Endodermal cell (in vitro differentiated cells): ENCODE measurements at places on chromosomes 1 and 21. TPM values are rescaled to one million over a fixed set of nuclear protein-coding genes. Genes with fewer than 3 reads are reported as not detected.
A peak's percentile ranks its signal among the peaks of the same experiment; 100 is the strongest.

DNA sequence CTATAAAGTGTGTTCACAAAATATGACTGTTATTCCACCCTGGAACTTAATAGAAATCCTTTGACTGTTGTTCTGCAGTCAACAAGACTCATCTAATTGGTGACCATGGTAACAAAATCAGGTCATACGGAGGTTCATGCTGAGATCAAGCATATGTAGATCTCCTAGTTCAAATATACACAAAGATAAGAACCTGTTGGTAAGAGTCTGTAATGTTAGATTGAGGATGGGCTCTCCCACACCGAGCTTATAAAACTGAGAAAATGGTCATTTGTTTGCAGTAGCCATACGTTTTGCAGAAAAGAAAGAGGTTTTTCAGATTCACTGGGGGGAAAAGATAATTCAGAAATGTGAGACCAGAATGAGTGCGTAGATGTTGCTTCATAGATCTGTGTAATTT, 468.1 kb downstream of the RPS6KC1 start:
- no peak for DNase-seq

Gene ADCY10
- total RNA-seq = 0.13 and 0.18 TPM in 2 replicates

DNA sequence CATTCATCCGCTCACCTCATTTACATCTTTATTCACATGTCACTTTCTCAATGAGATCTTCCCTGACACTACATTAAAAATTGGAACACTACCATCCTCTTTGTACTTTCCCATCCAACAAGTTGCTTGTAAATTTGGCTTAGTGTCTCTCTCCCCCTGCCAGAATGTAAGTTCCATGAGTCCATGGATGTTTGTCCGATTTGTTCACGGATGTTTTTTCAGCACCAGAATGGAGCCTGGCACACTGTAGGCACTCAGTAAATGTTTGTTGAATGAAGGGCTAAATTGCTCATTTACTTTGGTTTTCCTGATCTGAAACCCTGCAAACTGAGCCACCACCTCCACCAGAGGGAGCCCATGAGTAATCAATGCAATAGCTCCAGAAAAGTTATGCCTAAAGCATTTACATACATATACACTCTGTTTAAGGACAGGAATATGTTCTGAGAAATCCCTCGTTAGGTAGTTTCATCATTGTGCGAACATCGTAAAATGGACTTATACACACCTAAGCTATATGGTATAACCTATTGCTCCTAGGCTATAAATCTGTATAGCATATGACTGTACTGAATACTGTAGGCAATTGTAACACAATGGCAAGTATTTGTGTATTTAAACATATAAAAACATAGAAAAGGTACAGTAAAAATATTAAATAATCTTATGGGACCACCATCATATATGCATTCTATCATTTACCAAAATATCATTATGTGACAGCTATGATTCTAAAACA, 2.8 kb upstream of the EYA3 start:
- DNase-seq = peak; percentile 89

DNA sequence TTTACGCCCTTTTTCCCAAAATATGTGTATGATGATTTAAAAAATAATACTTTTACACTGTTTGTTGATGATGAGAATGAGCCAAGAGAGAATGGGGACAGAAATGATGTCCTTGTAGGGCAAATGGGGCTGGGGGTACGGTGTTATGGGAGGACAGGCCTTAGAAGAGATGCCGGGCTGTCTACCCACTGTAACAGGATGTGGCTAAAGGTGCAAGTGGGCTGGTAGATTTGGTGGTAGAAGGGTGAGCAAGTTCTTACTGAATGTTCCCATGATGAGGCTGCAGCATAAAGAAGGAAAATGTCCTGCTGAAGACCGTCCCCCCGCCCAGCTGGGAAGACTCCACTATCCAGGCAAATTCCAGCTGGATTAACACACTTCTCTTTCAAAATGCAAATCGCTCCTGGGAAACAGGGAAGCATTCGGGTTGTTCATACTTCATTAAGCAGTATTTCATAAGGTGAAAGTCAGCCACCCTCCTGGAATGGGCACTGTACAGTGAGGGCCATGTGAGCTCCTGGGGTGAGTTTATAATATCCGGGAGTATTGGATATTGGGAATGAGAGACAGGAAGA, 14.0 kb downstream of the GPA33 start:
- peak; percentile 15 for DNase-seq

DNA sequence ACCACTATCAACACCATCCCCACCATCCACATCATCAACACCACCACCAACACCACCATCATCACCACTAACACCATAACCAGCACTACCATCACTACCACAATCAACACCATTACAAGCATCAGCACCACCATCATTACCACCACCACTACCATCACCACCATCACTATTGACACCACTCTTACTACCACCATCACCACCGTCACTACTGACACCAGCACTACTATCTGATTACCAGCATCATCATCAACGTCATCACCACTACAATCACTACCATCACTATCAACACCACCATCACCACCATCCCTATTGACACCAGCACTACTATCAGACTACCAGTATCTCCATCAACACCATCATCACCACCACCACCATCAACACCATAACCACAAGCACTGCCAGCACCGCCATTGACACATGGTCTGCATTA, 106.1 kb upstream of the RUNX3 start:
- DNase-seq = no peak

DNA sequence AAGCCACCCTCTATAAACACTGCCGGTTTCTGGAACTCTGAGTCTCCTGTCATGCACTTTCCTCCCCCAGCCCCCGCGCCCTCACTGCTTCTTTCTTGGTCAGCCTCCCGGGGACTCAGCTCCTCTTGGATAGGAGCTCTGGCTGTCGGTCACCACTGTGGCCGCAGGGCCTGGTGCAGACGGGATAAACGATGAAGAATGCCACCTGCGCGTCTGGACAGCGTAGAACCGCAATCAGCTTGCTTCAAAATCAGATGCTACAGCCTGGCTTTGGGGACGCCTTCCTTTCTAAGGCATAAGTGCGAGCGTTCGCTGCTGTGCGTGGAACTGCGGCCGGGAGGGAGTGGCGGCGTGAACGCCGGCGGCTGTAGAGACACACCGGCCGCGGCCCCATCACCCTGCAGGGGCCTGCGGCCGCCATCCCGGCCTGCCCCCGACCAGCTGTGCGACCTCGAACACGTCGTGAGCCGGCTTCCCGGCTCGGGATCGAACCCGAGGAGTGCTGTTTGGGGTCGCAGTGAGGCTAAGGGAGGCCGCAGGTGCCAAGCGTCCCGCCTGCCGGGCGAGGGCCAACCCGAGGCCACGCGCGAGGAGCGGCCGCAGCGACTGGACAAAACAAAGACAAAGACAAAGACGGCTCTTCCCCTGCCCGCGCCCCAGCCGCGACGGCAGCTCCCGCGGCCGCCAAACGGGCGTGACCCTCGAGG, 688 bp downstream of the PTTG1IP start:
- DNase-seq = peak; percentile 70

- DNase-seq = no peak
These were observed 15.9 kb upstream of the GALNT2 start for GRCh38 chr1:230050973-230051735.

Gene GBP1
- not detected in 2 replicates for total RNA-seq

Gene WNT3A
- total RNA-seq = 0.11 to 0.17 TPM (median 0.12 TPM) in 3 replicates

DNA sequence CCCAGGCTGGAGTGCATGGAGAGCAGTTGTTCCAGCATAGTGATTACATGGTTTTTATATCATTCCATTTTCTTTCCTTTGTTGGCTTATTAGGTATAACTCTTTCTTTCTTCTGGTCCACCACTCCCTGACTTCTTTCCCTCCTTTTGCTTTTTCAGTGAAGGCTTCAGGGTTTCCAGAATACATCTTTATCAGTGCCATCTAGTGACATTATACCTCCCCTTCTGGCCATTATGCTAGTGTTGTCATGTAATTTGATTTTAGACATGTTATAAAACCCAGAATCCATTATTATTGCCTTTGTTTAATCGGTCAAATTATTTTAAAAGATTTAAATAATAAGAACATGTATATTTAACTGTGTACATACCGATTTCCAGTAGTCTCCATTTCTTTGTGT, 10.6 kb downstream of the RNU1-1 start:
- DNase-seq = no peak

- no peak for DNase-seq
These were observed 201.7 kb downstream of the ROR1 start for GRCh38 chr1:63975481-63975880.

DNA sequence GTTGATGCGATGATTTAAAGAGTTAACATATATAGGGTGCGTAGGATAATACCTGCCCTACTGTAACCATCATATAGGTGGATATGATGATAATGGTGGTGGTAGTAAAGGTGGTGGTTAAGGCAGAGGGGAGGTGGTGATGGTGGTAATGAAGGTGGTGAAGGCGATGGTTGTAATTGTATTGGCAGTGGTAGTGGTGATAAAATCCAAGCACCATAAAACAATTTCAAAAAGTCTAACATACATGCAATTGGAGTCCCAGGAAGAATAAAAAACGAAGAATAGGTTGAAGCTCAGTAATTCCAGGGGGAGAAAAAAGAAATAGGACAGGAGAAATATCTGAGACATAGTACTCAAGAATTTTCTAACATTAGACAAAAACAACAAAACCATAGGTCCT, 27.3 kb upstream of the RAB4A start:
- DNase-seq = peak; percentile 6

DNA sequence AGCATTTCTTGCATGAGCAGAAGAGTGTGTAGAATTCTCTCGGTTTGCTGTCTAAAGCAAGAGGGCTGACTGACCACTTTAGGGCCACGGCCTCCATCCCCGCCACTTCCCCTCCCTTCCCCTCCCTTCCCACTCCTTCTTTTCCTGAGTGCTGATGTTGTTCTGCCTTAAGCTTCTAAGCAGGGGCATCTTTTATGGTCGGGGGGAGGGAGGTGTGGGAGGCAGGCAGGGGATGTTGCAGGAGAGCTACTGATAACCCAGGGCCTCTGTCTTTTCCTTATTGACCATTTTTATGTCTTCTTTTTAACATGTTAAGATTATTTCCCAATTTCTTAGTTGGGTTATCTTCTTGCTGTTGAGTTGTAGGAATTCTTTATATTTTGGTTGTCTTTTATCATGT, 15.1 kb downstream of the USP25 start:
- DNase-seq = no peak

Gene SH3BGR
- total RNA-seq = 16.5 and 18.8 TPM in 2 replicates

DNA sequence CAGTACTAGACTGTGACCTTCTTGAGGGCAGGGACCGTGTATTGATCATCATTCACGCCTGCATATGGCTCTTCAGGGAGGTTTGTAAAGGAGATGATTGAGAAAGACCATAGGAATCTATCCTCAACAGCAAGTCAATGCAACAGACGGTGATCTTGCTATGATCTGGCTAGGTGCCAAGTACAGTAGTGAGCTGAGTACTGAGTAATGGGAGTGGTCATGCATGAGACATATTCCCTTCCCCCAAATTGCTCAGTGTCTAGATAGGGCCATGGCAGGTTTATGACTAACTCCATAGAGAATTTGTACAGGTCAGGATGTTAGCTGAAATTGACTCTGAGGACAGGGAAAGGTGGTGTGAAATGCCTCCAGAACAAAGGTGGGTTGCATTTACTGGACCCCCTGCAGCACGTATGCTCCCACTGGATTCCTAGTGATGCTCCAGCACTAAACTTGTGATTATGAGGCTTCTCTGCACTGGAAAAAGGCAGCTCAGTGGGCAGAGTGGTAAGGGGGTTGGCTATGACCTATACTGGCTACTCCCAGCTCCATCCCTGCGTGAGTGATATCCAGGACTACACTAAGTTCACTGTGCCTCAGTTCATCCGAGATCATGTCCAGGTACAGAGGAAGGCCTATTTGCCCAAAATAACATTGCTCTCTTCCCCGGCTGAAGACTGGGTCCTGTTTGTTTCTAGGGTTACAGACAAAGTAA, 37.2 kb downstream of the KCNJ6 start:
- no peak for DNase-seq

Gene RNF186
- total RNA-seq = not detected in 3 replicates

Gene NUAK2
- total RNA-seq = 19.1 to 53.5 TPM (median 21.3 TPM) in 3 replicates

Gene WDTC1
- 39.1 to 41.9 TPM (median 41.5 TPM) in 3 replicates for total RNA-seq

- no peak for DNase-seq
These were observed 40.3 kb upstream of the ECE1 start for GRCh38 chr1:21330544-21330943.

- DNase-seq = no peak
These were observed 575.8 kb downstream of the NUF2 start for GRCh38 chr1:163897412-163898155.

GRCh38 chr21:29943885-29944284, 4.1 kb upstream of the GRIK1 start:
- DNase-seq = peak; percentile 51

Gene RAD54L
- 20.1 to 61.1 TPM (median 58.3 TPM) in 3 replicates for total RNA-seq

GRCh38 chr1:55682198-55682597, 467.0 kb upstream of the USP24 start:
- no peak for DNase-seq

Gene RHCE
- 0.33 TPM in 1 of 2 replicates, not detected in the other for total RNA-seq

Gene GJB4
- 0.81 and 0.84 TPM in 2 replicates for total RNA-seq

DNA sequence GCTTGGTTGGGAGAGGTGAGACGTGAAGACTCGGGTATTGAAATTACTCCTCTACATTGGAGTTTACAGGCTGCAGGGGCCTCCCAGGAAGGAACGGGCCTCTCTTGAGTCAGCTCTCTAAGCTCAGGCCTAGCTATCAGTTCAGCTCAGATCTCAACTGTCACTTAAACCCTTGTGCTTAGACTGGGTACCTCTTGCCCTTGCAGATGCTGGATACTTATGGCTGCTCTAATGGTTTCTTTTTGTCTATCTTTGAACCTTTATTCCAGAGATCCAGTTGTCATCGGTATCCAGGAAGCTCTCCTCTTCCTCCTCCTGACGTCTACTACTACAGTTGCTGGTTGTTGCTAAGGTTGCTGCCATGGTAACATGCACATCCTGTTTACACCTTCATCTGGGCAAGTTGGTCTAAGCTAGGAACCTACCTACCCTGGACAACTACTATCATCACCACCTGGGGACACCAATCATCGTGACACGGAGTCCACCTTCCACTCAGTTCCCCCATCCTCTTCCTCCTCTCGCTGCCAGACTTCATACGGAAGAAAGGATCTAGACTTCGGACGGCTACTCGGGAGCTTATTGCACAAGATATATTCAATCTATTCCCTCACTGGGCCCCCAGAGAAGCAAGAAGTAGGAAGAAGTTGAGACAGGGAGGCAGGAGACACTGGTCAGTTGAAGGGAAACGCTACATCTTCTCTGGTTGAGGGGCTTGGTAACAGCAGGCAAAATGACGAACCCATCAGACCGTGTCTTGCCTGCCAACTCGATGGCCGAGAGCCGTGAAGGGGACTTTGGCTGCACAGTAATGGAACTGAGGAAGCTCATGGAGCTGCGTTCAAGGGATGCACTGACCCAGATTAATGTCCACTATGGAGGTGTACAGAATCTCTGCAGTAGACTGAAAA, 56.1 kb downstream of the ATP2B4 start:
- DNase-seq = peak; percentile 76

Gene RHOU
- total RNA-seq = 7.8 to 13.2 TPM (median 12.0 TPM) in 3 replicates

Gene KRTAP21-2
- total RNA-seq = not detected in 3 replicates

Gene SPRR4
- not detected in 3 replicates for total RNA-seq

Gene CFHR2
- total RNA-seq = not detected in 2 replicates

Gene ITGB2
- 2.2 to 3.4 TPM (median 2.3 TPM) in 3 replicates for total RNA-seq
